CD4-positive, alpha-beta memory T cell (primary cell): ENCODE measurements at places on chromosomes 1 and 21.

GRCh38 chr1:175172503-175172902, 20.1 kb downstream of the KIAA0040 start:
- no peak for DNase-seq

DNA sequence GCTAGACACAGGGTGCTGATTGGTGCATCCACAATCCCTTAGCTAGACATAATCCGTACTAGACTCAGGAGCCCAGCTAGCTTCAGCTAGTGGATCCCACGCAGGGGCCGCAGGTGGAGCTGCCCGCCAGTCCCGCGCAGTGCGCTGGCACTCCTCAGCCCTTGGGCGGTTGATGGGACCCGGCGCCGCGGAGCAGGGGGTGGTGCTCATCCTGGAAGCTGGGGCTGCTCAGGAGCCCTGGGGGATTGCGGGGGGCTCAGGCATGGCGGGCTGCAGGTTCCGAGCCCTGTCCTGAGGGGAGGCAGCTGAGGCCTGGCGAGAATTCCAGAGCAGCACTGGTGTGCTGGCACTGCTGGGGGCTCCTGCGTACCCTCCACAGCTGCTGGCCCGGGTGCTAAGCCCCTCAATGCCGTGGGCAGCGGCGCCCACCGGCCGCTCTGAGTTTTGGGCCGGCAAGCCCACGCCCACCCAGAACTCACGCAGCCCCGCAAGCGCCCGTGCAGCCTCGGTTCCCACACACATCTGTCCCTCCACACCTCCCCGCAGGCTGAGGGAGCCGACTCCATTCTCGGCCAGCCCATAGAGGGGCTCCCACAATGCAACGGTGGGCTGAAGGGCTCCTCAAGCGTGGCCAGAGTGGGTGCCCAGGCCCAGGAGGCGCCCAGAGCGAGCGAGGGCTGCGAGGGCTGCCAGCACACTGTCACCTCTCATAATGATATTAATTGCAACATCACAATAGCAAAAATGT, 87.4 kb downstream of the CRB1 start:
- no peak for DNase-seq

DNA sequence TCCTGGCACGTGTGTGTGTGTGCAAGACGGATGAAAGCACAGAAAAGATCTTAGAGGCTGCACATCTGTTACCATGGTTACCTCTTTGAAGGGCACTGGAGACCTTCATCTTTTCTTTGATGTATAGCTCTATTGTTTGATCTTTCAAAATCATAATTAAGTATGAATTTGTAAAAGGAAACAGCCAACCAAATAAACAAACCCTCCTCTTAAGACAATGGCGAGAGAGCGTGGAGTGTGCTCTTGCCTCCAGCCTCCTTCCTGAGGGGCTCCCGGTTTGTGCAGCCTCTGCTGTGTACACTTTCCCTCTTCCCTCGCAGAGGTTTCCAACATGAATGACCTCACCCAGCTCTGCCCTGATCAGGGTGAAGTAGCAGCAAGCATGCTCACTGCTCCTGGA, 27.9 kb downstream of the CACNA1S start:
- peak; percentile 37 for DNase-seq

DNA sequence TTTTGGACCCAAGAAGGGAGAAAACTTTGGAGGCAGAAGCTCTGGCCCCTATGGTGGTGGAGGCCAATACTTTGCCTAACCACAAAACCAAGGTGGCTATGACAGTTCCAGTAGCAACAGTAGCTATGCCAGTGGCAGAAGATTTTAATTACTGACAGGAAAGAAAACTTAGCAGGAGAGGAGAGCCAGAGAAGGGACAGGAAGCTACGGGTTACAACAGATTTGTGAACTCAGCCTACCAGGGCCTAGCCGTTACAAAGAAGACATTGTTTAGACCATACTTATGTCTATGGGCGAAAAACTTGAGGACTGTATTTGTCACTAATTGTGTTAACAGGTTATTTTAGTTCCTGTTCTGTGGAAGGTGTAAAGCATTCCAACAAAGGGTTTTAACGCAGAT, 10.4 kb upstream of the ACOT11 start:
- no peak for DNase-seq
